ENCODE measurements at places on chromosomes 1 and 21. TPM values are rescaled to one million over a fixed set of nuclear protein-coding genes. Genes with fewer than 3 reads are reported as not detected.

GRCh38 chr1:26761217-26761616, 26.5 kb upstream of the PIGV start:
- no peak overlapping the region for H3K4me3 ChIP-seq
- H3K27me3 ChIP-seq: no peaks in the 10 kb centered on the region
- DNase-seq: no peak
- no peak overlapping the region for H3K27ac ChIP-seq

DNA sequence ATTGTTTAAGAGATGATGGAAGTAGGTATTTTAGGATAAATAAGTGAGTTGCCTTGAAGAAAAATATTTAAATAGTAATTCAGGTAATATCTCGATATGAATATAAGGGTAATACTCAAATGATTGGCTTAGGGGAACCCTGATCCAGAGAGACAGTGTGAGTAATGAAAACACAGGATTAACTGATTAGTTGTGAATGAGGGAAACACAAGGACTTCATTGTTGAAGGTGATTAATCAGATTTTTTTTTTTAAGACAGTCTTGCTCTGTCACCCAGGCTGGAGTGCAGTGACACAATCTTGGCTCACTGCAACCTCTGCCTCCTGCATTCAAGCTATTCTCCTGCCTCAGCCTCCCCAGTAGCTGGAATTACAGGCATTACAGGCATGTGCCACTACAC, 12.7 kb downstream of the SLC25A33 start:
- no peak overlapping the region for H3K4me3 ChIP-seq
- peaks cover 7% of the 10 kb centered on the region for H3K36me3 ChIP-seq
- DNase-seq: no peak
- H3K27me3 ChIP-seq: no peaks in the 10 kb centered on the region
- no peaks in the 10 kb centered on the region for H3K4me1 ChIP-seq

DNA sequence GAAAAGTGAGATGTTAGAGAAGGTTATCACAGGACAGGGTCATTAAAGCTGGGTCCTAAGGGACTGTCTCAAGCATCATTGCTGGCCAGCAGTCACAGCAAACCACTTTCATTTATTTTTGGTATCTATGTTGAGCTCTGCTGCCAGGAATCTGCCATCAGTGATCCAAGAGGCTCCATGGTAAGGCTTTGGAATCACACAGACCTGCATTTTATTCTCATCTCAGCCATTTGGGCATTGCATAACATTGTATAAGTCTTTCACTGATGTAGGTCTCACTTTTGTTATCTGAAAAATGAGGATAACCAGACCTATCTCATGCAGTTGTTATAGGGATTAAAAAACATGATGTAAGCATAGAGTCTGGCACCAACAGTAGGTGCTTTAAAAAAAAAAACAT, 77.5 kb downstream of the OMA1 start:
- H3K36me3 ChIP-seq: no peaks in the 10 kb centered on the region
- H3K4me3 ChIP-seq: no peak overlapping the region
- no peak for DNase-seq
- no peak overlapping the region for H3K27ac ChIP-seq
- no peaks in the 10 kb centered on the region for H3K27me3 ChIP-seq

DNA sequence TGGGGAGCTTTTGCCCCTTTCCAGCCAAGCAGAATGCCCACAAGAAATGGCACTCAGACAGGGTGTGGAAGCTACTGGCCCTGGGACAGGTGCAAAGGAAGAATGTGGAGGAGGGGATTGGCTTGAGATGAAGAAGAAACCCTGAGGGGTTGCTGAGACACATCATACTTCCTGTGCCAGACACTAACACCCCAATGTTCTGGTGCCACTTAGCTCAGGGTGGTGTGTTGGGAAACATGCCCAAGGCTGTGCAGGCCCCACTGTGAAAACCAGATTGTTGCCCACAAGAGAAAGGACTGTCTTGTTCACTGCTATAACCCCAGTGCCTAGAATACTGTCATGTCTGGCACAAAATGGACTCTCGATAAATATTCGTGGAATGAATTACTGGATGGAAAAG, 9.9 kb upstream of the PAQR6 start:
- H3K36me3 ChIP-seq: peaks cover 71% of the 10 kb centered on the region
- peaks cover 3% of the 10 kb centered on the region for H3K4me1 ChIP-seq
- H3K4me3 ChIP-seq: no peak overlapping the region
- no peak overlapping the region for H3K27ac ChIP-seq

DNA sequence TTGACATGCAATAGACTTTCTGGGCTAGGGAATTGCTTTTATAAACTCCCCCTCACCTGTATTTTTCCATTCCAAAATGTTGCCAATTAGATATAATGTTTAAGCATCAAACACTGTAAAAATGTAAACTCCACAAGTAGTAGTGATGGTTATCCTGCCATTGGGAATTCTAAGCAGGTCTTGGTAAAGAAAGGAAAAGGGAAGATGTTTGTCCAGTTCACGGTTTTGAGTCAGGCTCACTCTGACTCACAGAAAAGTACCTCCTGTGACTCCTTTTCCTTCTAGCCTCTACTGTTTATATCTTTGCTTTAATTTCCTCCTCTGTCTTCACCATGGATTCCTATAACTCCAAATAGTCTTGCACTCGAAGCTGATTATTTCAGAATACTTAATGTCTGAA, 19.0 kb upstream of the PTPN14 start:
- H3K27ac ChIP-seq: no peak overlapping the region
- no peaks in the 10 kb centered on the region for H3K27me3 ChIP-seq
- DNase-seq: peak; percentile 90
- no peaks in the 10 kb centered on the region for H3K36me3 ChIP-seq
- H3K4me3 ChIP-seq: no peak overlapping the region
- peaks cover 14% of the 10 kb centered on the region for H3K4me1 ChIP-seq

- H3K36me3 ChIP-seq: no peaks in the 10 kb centered on the region
- DNase-seq: peak; percentile 94
- H3K4me3 ChIP-seq: no peak overlapping the region
- peaks cover 2% of the 10 kb centered on the region for H3K4me1 ChIP-seq
- peak overlapping the region; percentile 8 for H3K27ac ChIP-seq
These were observed 4.7 kb downstream of the LAX1 start for GRCh38 chr1:203769505-203770343.

- H3K27ac ChIP-seq: no peak overlapping the region
- no peak overlapping the region for H3K4me3 ChIP-seq
- DNase-seq: no peak
These were observed 26.2 kb downstream of the HSPA13 start for GRCh38 chr21:14356746-14357145.

GRCh38 chr1:59523745-59524450, 227.0 kb downstream of the FGGY start:
- no peak overlapping the region for H3K27ac ChIP-seq
- peaks cover 5% of the 10 kb centered on the region for H3K4me1 ChIP-seq
- H3K4me3 ChIP-seq: no peak overlapping the region
- no peaks in the 10 kb centered on the region for H3K36me3 ChIP-seq
- no peaks in the 10 kb centered on the region for H3K27me3 ChIP-seq

DNA sequence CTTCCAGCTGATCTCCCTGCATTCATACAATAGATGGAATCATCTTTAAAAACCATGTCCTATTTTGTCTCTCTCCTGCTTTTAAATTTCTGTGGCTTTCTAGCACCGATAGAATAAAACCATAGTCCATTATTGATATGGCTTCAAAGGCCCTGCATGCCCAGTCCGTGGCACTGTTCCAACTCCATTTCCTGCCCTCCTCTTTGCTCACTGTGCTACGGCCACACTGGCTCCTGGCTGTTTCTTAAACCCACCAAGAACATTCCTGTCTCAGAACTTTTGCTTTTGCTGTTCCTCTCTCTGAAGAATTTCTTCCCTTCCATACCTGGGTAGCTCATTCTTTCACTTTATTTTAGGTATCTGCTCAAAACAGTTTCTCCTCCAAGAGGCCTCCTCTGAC, 7.2 kb downstream of the SLAMF1 start:
- no peaks in the 10 kb centered on the region for H3K27me3 ChIP-seq
- no peaks in the 10 kb centered on the region for H3K4me1 ChIP-seq
- H3K36me3 ChIP-seq: no peaks in the 10 kb centered on the region

DNA sequence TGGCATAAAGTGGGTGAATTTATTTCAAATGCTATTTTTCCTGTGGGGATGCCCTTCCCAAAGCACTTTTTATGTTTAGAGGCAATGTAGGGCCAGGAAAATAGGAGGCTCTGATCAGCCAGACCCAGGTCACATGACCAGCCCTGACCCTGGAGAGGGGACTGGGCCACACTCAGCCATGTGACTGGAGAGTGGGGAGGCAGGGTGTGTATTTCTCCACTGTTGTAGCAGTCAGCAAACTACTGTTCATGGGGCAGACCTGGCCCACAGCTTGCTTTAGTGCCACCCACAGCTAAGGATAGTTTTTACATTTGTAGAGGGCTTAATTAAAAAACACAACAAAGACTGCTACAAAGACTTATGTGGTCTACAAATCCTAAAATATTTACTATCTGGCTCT, 153.8 kb downstream of the ACTL8 start:
- H3K27ac ChIP-seq: no peak overlapping the region
- no peak for DNase-seq
- peaks cover 14% of the 10 kb centered on the region for H3K27me3 ChIP-seq
- H3K4me3 ChIP-seq: no peak overlapping the region

DNA sequence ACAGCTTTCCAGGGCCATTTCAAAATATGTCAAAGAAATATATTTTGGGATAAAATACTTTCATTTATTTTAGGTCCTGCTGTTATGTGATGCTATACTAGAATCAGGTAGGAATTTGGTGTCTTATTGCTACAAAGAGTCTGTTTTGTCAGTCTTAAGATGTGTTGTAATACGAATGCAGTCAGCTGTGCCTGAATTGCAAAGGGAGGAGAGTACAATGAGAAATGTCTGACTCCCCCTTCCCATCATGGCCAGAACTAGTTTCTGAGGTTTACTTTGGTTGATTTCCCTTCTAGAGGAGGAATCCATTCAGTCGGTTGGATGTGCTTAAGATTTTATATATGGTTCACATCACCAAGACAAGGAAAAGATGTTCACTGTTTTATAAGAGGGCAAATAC, 75.7 kb upstream of the TNFSF18 start:
- peak; percentile 14 for DNase-seq
- no peaks in the 10 kb centered on the region for H3K36me3 ChIP-seq
- H3K4me3 ChIP-seq: no peak overlapping the region

DNA sequence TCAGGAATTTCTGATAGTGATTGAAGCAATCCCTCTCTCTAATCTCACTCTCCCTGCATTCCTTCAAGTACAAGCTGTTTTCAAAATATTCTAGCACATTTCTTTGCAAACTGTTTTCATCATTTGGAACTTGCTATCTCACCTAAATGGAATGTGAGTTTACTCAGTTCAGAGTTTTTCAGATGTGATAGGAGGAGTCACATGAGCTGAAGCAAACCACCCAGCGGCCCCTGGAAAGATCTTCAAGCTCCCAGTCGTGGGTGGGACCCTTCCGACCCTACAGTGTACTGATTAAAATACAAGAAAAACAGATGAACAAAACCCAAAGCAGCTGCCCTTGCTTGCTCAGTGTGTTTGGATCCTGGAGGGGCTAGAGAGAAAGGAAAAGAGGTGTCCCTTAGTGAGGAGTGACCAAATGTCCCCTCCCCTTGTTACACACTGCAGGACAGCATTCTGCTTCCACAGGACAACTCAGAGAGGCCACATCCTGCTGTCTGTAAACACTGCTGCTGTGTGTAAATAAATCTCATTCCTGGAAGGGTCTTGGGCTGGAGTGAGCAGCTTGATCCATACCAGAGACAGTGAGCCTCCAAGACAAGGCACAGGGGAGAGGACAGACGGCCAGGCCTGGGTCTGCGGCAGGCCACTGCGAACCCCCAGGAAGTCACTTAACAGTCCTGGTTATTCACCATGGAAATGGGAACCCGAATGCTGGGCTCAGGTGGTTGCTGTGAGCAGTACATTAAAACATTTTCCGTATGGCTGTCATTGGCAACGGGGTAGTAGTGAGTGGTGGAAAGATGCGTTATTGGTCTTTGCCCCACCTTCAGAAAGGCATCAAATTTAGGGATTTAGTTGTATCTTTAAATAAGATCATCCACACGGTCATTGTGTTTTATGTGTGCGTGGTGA, 229.2 kb downstream of the RHOU start:
- no peaks in the 10 kb centered on the region for H3K27me3 ChIP-seq
- no peaks in the 10 kb centered on the region for H3K36me3 ChIP-seq
- peak overlapping the region; percentile 97 for H3K27ac ChIP-seq

DNA sequence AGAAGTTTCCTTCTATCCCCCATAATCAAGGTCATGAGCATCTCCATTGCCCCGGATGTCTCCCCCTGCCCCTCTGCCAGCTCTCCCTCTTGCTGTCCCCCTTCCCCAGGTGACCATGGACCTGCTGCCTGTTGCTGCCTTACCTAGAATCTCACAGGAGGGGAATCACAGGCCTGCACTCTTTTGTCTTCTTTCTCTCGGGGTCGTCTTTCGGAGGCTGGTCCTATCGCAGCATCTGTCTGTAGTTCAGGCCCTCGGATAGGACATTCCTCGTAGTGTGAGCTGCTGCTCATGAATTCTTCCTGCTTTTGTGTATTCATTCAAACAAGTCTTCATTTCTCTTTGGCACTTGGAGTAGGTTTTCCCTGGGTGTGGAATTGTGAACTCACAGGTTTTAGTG, 39.9 kb upstream of the ACTRT2 start:
- no peak for DNase-seq
- H3K4me3 ChIP-seq: no peak overlapping the region
- H3K27me3 ChIP-seq: no peaks in the 10 kb centered on the region

GRCh38 chr1:164559342-164560051, 513 bp downstream of the PBX1 start:
- no peak for DNase-seq
- no peaks in the 10 kb centered on the region for H3K4me1 ChIP-seq
- no peaks in the 10 kb centered on the region for H3K36me3 ChIP-seq
- no peaks in the 10 kb centered on the region for H3K27me3 ChIP-seq
- H3K27ac ChIP-seq: peak overlapping the region; percentile 99

GRCh38 chr1:164361927-164362326, 197.1 kb upstream of the PBX1 start:
- no peak overlapping the region for H3K27ac ChIP-seq
- H3K27me3 ChIP-seq: no peaks in the 10 kb centered on the region
- no peaks in the 10 kb centered on the region for H3K36me3 ChIP-seq
- H3K4me3 ChIP-seq: no peak overlapping the region

DNA sequence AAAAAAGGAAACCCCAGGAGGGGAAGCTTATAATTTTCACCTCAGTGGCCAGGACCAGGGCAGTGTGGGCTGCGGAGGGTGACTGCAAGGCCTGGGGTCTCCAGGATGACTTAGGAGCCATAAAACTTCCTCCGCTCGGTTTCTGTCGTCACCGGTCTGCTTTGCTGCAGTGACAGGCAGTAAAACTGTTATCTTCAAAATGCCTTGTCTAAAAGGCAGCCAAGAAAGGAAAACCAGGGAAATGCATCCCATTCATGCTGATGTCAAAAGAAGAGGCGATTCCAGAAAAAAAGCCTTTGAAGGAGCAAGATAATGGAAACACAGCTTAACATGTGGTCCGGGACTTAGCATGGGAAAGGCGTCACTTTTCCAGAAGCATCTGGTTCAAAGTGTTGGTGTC, 42.0 kb downstream of the COL6A1 start:
- H3K27me3 ChIP-seq: peaks cover 3% of the 10 kb centered on the region
- no peaks in the 10 kb centered on the region for H3K36me3 ChIP-seq

- H3K4me1 ChIP-seq: peaks cover 4% of the 10 kb centered on the region
- no peak overlapping the region for H3K27ac ChIP-seq
- no peaks in the 10 kb centered on the region for H3K27me3 ChIP-seq
- no peaks in the 10 kb centered on the region for H3K36me3 ChIP-seq
- peak; percentile 15 for DNase-seq
- H3K4me3 ChIP-seq: no peak overlapping the region
These were observed 221.6 kb downstream of the RHOU start for GRCh38 chr1:228956864-228957263.

Gene PLPP3
- 46.4 TPM for total RNA-seq

Gene WNT3A
- not detected for total RNA-seq

Gene MPC2
- 56.7 TPM for total RNA-seq

Gene CLDN19
- total RNA-seq: not detected

Gene CD53
- total RNA-seq: not detected

Gene ODF2L
- total RNA-seq: 20.0 TPM

Gene ACTA1
- not detected for total RNA-seq

Data from IMR-90 (cell line).